ENCODE measurements at places on chromosomes 16 and 17. TPM values are rescaled to one million over a fixed set of nuclear protein-coding genes. Genes with fewer than 3 reads are reported as not detected.

GRCh38 chr16:89269805-89270665 is 52.5 kb downstream of the ZNF778 start:
- no peak for DNase-seq

DNA sequence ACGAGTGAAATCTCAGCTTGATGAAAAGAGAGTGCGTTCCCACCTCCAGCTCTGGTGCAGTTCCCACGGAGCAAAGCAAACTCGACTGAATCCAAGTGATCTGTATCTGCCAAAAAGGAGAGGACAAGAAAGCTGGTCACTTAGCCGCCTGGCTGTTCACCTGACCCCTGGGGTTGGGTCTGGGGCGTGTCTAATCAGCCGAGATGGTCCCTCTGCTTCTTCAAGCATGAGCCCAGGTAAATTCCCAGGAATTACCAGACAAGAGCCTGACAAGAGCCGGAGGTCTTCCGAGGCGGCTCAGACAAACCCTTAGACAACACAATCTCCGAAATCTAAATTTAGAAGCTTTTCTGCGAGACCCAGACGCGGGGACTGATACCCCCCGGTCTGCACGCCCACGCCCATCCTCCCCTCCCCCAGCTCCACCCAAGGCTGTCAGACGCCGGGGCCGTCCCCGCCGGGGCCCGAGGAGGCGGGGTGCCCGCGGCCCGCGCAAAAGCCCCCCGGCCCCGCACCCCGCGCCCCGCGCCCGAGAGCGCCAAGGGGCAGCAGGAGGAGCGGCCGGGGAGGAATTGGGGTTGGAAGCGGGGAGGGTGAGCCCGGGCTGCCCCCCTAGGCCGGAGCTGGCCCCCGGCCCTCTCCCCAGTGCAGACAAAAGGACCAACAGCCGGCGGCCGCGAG is 674 bp downstream of the ZNF821 start:
- no peak for DNase-seq

DNA sequence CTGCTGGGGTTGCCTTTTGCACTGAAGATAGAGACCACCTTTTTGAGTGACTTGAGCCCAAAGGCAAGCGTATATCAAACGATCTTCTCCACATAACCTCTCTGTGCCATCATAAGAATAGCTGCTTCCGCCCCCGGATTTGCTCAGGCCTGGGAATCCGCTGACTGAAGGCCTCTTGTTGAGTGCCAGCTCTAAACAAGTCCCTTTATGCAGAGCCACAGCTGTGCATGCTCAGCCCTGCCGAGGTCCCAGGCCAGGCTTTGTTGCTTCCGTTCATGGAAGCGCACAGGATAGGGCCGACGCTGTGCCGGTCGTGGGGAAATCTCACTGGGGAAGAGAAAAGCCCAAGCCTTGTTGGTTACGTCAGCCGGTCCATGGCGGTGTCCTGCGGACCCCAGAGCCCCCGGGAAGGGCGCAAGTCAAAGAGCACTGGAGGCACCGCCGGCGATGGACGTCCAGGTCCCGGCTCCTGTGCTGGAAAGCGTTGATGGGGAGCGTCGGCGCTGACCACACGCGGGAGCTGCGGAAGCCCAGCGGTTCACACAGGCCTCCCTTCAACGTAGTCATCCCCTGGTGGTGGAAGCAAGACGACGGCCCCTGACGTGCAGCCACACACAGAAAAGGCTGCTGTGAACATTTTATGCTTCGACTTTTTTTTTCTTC is 23.5 kb upstream of the RPL13 start:
- no peak for DNase-seq

GRCh38 chr16:68786685-68787418 is 49.8 kb downstream of the CDH1 start:
- DNase-seq, result no peak

DNA sequence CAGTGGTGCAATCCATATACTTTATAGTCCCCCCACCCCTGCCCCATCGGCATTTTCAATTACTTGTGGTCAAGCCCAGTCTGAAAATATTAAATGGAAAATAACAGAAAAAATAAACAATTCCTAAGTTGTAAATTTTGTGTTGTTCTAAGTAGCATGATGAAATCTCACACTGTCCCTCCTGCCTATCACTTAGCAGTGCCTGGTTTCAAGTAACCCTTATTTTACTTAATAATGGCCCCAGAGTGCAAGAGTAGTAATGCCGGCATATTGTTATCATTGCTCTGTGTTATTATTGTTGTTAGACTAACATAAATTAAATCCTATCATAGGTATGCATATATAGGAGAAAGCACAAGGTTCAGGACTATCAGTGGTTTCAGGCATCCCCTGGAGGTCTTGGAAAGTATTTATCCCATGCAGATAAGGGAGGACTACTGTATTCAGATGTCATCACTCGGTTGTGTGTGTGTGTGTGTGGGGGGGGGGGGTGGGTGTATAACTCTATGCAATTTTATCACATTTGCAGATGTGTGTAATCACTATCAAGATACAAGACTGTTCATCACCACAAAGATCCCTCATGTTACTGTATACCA is 9.3 kb downstream of the UBE2G1 start:
- DNase-seq, result no peak

DNA sequence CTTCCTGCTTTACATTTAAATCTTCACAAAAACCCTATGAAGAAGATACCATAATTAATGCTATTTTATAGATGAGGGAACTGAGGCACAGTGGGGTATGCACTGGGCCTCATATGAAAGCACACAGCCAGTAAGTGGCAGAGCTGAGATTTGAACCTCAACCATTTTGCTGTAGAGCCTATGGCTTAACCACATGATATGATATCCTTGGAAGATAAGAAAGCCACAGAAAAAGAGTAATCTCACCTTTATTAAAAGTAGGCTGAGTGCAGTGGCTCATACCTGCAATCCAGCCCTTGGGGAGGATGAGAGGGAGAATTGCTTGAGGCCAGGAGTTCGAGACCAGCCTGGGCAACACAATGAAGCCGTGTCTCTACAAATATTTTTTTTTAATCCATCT is 15.0 kb upstream of the TOB1 start:
- DNase-seq, result no peak

Gene PDIA2
- 0.93 TPM for total RNA-seq

All from HCT116 (cell line).